ENCODE measurements at places on chromosomes 1 and 21.

- DNase-seq, result no peak
Measured at GRCh38 chr21:28794371-28794851, 198.3 kb downstream of the LTN1 start.

GRCh38 chr1:42618866-42619265 is 39.4 kb upstream of the PPIH start:
- no peak for DNase-seq

DNA sequence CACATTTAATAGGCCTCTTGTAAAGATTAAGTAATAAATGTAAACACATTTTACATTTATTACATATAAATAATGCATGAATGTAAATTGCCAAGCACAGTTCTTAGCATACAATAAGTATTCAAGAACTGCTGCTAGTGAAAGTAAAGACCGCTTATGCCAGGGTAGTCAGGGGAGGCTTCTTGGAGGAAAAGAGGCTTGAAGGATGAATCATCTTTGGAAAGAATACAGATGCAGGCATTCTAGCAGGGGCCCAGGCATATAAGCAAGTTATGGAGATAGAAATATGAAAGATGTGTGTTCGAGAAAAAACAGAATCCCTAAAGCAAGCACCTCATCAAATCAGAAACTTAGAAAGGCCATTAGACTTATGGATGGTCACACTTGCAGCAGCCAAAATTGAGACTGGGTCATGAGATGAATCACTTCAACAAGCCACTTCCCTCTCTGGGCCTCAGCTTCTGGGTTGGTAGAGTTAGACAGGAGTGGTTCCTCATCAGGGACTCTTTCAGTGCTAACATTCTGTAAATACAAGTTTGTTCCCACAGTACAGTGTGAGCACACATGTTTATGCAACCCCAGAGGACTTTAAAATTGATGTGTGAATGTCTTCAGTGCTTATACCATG is 79.8 kb upstream of the ROR1 start:
- no peak for DNase-seq

DNA sequence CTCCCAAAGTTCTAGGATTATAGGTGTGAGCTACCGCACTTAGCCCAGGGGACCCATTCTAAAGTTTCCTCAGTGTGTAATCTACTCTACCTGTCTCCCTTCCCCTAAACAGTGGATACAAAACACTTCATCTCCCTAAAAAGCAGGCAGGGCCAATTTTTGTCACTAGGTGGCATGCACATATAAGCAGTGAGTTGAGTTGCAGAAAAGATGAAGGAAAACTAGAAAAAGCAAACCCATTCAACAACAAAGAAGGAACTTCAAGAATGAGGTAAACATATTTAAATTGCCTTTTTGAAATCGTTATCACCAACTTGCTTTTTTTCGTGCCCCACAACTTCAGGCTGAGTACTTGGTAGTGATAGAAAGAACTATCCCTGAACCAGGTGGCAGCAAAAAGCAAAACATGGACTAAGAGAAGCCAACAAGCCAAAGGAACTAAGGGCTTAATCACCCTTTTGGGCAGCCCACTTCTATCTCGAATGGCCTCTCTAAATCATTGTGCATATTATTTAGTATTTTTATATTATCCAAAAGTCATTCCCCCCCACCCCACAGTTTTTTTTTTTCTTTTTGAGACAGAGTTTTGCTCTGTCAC is 19.7 kb upstream of the ALDH9A1 start:
- DNase-seq, result no peak

- no peak for DNase-seq
Measured at GRCh38 chr1:51989582-51990477, 670 bp downstream of the RAB3B start.

DNA sequence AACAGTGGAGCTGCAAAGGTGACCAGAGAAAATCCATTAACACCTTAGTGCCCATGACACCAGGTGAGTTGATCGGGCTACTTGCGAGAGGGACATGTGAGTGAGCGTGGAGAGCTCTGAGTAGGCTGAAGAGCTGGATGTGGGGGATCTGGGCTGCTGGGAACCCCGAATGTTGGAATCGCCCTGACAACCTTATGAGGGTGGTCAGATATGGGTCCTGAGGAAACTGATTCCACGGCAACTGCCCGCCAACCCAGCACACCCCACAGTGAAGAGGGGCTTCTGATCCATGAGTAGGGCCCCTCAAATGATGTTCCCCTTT is 705 bp upstream of the QSOX1 start:
- DNase-seq, result no peak

DNA sequence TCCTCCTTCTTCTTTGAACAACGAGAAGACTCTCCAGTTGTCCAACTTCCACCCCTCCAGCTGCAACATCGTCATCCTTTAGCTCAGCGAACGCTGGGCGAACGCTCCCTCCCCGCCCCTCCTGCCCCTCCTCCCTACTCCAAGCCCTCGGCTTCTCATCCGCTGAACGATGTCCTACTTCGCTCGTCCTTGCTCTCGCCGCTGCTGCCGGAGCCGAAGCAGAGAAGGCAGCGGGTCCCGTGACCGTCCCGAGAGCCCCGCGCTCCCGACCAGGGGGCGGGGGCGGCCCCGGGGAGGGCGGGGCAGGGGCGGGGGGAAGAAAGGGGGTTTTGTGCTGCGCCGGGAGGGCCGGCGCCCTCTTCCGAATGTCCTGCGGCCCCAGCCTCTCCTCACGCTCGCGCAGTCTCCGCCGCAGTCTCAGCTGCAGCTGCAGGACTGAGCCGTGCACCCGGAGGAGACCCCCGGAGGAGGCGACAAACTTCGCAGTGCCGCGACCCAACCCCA is at the start of gene BCAN:
TSS of gene BCAN (plus strand) at position 357 of the 504 bp plus-strand sequence. CDS start 3,938 bp downstream, outside the sequence.
- DNase-seq, result no peak

Measured in NCI-H524 treated with DMSO at 0.1 percent for 48 hours (cell line).